ENCODE measurements at places on chromosomes 12 and 14.

DNA sequence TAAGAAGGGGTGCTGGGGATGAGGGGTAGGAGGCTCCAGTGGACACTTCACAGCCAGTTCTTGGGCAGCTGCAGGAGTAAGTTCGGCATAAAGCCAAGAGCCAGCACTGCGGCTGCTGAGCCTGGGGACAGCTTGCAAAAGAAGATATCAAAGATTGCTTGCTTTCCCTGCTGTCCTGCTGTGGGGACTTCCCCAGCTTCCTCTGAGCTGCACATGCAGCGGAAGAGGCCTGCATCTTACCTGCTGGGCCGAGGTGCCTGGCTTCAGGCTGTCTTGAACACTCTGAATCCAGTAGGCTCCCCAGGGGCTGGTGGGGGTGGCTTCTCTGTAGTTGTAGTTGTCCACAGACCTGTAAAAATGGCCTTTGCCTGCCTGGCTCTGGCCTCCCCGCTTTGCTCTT is 1.3 kb downstream of the CHGA start:
- DNase-seq: peak; percentile 17

DNA sequence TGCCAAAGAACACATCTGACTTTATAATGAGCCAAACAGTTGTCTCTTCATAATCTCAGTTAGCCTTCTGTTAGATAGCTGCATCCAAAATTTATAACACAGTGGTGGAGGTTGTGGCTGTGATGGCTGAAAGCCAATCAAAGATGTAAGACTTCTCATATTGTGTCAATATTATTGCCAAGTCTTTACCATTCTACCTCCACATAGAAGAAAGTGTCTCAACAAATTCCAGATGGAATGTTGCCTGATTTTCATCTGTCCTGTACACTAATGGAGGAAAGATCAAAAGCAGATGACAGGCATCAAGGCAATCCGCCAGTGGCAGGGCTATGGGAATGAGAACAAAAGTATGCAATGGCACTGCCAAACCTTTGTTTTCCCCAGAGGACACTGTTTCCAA is 813.1 kb upstream of the NOVA1 start:
- DNase-seq: no peak

DNA sequence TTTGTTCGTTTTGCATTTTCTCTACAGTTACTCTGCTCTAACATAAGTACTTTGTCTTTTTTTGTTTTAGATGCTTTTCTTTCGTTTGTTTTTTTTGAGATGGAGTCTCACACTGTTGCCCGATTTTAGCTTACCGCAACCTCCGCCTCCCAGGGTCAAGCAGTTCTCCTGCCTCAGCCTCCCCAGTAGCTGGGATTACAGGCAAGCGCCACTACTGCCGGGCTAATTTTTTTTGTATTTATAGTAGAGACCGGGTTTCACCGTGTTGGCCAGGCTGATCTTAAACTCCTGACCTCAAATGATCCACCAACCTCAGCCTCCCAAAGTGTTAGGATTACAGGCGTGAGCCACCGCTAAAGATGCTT is 2.7 kb downstream of the DIP2B start:
- no peak for DNase-seq

DNA sequence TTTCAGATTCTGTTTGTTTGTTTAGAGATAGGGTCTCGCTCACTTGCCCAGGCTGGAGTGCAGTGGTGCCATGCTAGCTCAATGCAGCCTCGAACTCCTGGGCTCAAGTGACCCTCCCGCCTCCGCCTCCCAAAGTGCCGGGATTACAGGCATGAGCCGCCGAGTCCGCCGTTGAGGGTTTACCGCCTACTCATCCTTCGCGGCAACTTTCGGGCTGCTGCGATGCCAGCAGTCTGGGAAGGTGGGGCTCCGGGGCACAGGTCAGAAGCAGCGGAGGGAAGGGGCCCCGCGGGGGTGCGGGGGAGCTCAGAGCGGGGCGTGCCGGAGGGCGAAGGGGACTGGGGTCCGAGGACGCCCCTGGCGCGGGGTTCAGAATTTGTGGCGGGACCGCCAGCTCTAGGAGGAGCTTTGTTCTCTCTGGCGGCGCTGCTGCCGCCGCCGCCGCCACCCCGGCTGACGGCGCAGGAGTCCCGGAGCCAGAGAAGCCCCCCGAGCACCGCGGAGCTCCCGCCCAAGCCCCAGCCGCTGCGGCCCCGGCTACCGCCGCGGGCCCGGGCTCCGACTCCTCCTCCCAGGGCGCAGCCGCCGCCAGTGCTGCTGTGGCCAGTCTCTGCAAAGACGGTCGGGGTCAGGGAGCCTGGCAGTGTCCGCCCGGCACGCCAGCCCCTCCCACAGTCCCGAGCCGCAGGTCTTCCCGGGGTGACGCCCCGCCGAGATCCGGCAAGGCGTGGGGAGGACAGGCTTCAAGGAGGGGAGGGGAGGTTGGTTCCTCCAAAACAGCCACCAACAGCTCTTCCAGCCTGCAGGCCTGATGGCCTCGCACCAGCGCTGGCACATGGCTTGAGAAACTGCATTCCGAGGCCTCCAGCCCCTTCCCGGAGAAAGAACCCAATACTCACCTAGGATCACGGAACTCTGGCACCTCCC is 10.9 kb upstream of the KRT77 start:
- no peak for DNase-seq

DNA sequence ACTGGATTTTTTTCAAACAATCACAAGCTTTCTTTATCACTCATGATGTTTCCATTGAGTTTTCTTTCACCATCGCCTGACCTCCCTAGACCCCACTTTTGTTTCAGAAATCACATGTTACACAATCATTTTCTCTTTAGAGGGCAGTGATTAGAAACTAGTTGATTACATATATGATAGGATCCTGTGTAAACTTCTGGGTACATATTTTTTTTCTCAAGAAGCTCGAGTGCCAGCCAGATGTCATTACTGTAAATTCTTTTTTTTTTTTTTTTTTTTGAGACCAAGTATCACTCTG is 62.4 kb upstream of the PSMA6 start:
- no peak for DNase-seq

GRCh38 chr14:47300796-47301195 is 374.6 kb downstream of the MDGA2 start:
- DNase-seq: no peak

- DNase-seq: no peak
Observed at GRCh38 chr12:68771223-68771925, 25.4 kb downstream of the SLC35E3 start.

DNA sequence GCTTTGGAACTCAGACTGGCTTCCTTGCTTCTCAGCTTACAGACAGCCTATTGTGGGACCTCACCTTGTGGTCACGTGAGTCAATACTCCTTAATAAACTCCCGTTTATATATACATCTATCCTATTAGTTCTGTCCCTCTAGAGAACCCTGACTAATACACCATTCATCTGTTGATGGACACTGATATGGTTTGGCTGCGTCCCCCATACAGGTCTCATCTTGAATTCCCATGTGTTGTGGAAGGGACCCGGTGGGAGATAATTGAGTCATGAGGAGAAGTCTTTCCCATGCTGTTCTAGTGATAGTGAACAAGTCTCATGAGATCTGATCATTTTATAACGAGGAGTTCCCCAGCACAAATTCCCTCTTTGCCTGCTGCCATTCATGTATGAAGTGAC is 57.0 kb downstream of the OTOGL start:
- no peak for DNase-seq

All from NCI-H510A treated with DMSO at 0.1 percent for 48 hours (cell line).